ENCODE measurements at places on chromosomes 2 and 18. TPM values are rescaled to one million over a fixed set of nuclear protein-coding genes. Genes with fewer than 3 reads are reported as not detected.
A peak's percentile ranks its signal among the peaks of the same experiment; 100 is the strongest.

DNA sequence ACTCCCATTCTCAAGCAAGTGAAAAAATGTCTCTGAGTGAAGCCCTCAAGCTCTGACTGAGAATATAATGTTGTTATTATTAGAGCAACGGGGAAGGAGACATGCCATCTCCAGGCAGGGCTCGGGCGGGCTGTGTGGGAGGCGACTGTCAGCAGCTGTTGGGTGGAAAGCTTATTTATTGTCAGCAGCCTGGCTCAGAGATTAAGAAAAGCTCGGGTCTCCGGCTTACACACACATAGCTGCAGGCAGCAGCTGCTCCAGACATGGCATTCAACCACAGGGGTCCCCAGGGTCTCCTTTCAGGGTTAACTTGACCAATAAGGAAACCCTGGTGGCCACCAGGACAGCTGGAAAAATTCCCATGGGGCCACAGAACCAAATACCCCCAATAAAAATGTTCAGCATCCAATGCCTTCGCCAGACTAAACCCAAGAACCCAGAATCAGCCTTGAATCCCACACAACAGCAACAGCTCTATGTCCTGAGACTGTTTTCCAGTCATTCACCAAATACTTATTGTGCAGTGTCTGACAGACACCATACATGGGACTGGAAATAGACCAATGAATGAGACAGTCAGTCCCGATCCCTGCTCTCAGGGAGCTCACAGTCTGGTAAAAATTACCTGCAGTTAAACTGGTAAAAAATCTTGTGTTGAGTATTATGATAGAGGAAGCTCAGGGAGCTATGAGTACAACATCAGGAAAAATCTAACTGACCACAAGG, 70.5 kb upstream of the RTN4 start:
- H3K4me3 ChIP-seq, result no peak overlapping the region
- peak overlapping the region; percentile 66 for H3K27ac ChIP-seq
- no peaks in the 10 kb centered on the region for H3K36me3 ChIP-seq
- DNase-seq, result no peak
- no peaks in the 10 kb centered on the region for H3K4me1 ChIP-seq

GRCh38 chr2:141468761-141469160, 662.1 kb downstream of the LRP1B start:
- no peaks in the 10 kb centered on the region for H3K36me3 ChIP-seq
- no peak overlapping the region for H3K4me3 ChIP-seq
- no peak for DNase-seq
- no peaks in the 10 kb centered on the region for H3K4me1 ChIP-seq

Gene PCARE
- not detected for total RNA-seq

GRCh38 chr2:33583194-33583938, 15.7 kb downstream of the FAM98A start:
- no peak overlapping the region for H3K27ac ChIP-seq
- H3K4me3 ChIP-seq, result no peak overlapping the region
- DNase-seq, result no peak
- peaks cover 8% of the 10 kb centered on the region for H3K36me3 ChIP-seq
- no peaks in the 10 kb centered on the region for H3K27me3 ChIP-seq

- no peak for DNase-seq
- peak overlapping the region; percentile 100 for H3K27ac ChIP-seq
- no peaks in the 10 kb centered on the region for H3K27me3 ChIP-seq
These were observed 4.6 kb downstream of the TGIF1 start for GRCh38 chr18:3454365-3455089.

All from sigmoid colon (tissue), 7 donors.